ENCODE measurements at places on chromosomes 5 and 9.

DNA sequence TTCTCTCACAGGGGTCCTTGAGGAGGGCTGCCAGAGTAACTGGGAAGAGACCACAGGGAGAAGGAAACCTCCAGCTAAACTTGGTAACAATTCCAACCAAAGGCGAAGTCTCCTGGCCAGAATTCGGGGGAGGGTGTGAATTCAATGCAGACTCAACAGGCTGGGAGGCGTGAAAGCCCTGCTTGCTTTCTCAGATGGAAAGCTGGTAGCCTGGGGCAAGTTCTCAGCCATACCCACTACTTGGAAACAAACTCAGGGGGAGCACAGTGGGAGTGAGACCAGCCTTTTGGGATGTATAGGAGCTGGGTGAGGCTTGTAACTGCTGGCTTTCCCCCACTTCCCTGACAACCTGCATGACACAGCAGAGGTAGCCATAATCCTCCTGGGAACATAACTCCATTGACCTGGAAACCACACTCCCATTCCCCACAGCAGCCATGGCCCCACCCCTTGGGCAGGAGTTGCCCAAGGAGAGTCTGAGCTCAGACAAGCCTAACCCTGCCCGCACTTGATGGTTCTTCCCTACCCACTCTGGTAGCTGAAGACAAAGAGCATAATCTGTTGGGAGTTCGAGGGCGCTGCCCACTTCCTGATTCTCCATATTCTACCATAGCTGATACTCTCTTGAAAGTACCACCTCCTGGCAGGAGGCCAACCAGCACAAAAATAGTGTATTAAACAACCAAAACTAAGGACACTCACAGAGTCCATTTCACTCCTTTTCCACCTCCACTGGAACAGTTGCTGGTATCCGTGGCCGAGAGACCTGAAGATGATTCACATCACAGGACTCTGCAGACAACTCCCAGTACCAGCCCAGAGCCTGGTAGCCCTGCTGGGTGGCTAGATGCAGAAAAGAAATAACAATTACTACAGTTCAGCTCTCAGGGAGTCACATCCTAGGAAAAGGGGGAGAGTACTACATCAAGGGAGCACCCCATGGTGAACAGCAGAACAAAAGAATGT is 123.8 kb downstream of the FAM170A start:
- no peak for DNase-seq

- DNase-seq: no peak
Measured at GRCh38 chr9:37987467-37987981, 81.5 kb downstream of the SHB start.

DNA sequence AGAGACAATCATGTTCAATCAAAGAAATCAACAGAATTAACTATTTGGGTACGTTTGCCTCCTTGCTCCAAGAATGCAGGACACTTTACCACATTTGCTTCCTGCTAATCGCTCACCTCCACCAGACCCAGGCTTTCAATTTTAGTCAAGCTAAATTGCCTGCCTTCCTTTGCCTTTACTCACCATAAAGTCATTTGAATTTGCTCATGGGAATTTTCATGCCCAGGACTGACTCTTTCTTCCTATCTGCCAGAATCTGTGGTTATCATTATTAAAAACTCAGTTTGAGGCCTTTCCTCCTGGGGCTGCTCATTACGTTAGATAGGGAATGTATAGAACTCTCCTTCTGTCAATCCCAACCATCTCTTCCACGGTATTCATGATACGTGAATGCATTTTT is 1935.3 kb upstream of the WWC1 start:
- no peak for DNase-seq

DNA sequence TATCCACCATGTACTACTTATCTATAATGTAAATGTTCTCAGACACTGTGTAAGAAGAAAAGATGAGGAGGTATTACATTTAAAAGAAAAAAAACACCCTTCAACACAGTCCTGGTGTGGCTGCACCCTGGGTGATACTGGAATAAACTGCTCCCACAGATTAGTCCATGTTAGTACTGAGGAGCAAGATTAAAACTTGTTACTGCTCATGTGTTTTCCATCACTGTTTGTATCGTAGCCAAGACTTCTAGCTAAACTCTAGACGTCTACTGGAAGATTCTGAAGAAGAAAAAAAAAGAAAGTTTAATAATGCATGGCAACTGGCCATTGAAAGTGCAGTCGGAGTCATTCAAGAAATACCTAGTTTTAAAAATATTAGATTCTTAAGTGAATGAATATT is at the start of gene ASPN:
Gene ASPN (minus strand): TSS at position 178 of the 400 bp plus-strand sequence.
- no peak for DNase-seq

GRCh38 chr9:13841746-13842462 is 472.0 kb downstream of the NFIB start:
- DNase-seq: no peak

DNA sequence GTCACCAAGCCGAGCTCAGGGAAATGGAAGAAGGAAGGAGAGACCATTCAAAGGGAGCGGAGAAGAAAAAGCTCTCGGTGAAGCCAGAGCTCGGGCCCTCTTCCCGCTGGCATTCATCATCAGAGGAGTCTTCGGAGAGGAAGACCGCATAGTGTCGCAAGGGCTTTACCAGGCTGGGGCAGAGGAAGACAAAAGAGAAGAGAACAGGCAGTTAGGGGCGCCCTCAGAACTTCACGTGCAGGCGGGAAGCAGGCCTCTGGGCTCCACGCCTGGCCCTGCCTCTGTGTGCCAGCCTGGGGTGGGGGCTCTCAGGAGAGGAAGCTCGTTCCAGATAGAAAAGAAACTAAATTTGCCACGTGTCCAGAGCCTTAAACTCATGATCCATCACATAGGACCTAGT is 31.7 kb downstream of the CRB2 start:
- DNase-seq: no peak

All from stimulated activated CD8-positive, alpha-beta memory T cell treated with anti-CD3 and anti-CD28 coated beads, Interleukin-4, amount 100 ng/mL, for 1 hour (primary cell).